Endothelial cell of umbilical vein (primary cell): ENCODE measurements at places on chromosomes 5 and 9.
A peak's percentile ranks its signal among the peaks of the same experiment; 100 is the strongest.

DNA sequence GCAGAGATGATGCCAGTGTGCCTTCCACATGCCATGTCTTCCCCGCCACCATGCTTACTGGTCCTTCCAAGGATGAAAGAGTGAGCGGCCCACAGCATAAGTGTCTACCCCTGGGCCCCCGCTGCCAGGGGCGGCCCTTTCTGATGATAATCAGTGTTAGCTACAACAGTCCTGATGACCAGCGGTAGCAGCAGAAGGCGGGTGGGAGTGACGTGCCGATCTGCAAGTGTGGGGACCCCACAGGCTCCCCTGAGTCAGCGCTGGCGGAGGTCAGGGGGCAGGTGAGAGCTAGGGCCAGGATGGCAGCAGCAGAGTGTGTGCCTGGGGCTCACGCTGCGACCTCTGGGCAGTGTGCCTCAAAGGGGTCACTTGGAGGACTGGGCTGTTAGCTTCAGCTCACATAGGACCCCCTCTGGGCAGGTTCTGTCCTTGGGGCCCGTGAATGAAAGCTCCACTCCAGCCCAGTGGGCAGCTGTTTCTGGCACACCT is 80.4 kb downstream of the HMCN2 start:
- no peaks in the 10 kb centered on the region for H3K36me3 ChIP-seq
- no peak overlapping the region for H3K4me3 ChIP-seq
- no peak overlapping the region for H3K27ac ChIP-seq
- DNase-seq: no peak

GRCh38 chr5:137279521-137280231 is 219.4 kb downstream of the SPOCK1 start:
- no peaks in the 10 kb centered on the region for H3K36me3 ChIP-seq
- no peaks in the 10 kb centered on the region for H3K4me1 ChIP-seq
- no peak overlapping the region for H3K27ac ChIP-seq
- H3K4me3 ChIP-seq: no peak overlapping the region
- no peaks in the 10 kb centered on the region for H3K27me3 ChIP-seq

DNA sequence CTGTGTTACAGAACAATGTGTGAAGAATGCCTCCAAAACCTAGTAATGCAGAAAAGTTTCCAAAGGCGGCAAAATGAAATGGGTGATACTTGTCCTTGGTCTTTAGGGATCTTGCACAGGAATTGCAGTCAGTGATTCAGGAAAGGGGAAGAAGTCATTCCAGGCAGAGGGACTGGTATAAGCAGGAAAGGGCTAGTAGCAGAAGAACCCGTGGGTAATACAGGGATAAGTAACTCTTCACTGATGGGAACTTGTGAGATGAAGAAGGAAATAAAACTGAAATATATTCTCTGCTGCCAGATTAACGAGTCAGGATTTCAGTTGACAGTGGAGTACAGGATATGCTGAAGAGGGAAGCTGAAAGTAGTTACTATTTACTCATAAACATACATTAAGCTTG is 1.2 kb downstream of the SRFBP1 start:
- H3K27me3 ChIP-seq: peaks cover 2% of the 10 kb centered on the region
- H3K36me3 ChIP-seq: no peaks in the 10 kb centered on the region
- H3K27ac ChIP-seq: peak overlapping the region; percentile 86
- no peak overlapping the region for H3K4me3 ChIP-seq

DNA sequence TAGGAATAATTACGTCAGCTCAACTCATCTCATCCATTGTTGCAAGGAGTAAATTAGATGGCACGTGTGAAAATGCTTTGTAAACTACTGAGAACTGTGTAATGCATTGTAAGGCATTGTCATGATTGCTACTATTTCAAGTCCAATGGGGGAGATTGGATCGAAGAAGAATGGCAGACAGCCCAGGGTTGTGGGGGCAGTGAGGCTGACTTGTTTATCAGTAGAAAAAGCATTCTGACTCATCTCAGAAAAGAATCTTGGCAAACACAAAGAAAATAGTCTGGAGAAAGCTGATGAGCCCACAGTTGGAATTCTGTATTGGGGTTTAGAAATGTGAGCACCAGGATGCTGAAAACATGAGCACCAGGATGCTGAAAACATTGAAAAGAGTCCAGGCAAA is 28.0 kb upstream of the DAP start:
- no peaks in the 10 kb centered on the region for H3K27me3 ChIP-seq
- H3K4me1 ChIP-seq: peaks cover 7% of the 10 kb centered on the region
- DNase-seq: peak; percentile 68
- no peaks in the 10 kb centered on the region for H3K36me3 ChIP-seq
- no peak overlapping the region for H3K27ac ChIP-seq
- no peak overlapping the region for H3K4me3 ChIP-seq

- DNase-seq: no peak
- no peaks in the 10 kb centered on the region for H3K27me3 ChIP-seq
- no peak overlapping the region for H3K4me3 ChIP-seq
- H3K27ac ChIP-seq: no peak overlapping the region
- no peaks in the 10 kb centered on the region for H3K36me3 ChIP-seq
These were observed 49.7 kb upstream of the NKD2 start for GRCh38 chr5:958701-959571.

GRCh38 chr5:34530637-34531036 is 125.5 kb upstream of the RAI14 start:
- no peaks in the 10 kb centered on the region for H3K36me3 ChIP-seq
- no peaks in the 10 kb centered on the region for H3K27me3 ChIP-seq
- peaks cover 27% of the 10 kb centered on the region for H3K4me1 ChIP-seq
- no peak overlapping the region for H3K27ac ChIP-seq
- H3K4me3 ChIP-seq: no peak overlapping the region

GRCh38 chr5:56190497-56190896 is 42.6 kb downstream of the ANKRD55 start:
- no peak overlapping the region for H3K4me3 ChIP-seq
- no peaks in the 10 kb centered on the region for H3K27me3 ChIP-seq
- peak; percentile 96 for DNase-seq
